ENCODE measurements at places on chromosomes 1 and 21.

DNA sequence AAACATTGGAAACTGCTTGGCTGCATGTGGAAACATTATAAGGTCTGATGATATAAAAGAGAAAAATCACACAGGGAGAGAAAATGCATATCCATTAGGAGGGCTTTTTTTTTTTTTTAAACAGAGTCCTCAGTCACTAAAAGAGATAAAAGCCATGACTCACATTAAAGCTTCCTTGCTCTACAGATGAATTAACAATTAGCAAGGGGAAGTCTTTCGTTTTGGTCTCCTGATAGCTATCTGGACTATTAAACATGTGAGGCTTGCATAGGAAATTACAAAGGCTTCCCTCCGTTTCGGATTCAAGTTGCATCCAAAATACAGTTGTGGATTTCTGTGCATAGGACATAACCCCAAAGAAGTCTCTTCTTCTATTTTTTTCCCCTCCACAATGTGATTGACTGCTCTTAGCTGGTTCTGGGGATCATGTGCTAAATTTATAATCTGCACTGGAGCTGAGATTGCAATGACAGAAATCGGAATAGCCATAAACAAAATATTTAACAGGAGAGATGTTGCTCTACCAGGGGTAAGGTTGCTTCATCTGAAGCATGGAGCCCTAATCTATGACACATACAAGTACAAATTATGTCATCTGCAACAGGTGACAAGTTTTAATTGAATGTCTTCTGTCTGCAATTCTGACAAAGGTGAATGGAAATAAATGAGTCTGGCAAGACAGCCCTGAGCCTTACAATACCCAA is 146.8 kb downstream of the ESRRG start:
- no peak overlapping the region for H3K4me3 ChIP-seq
- H3K36me3 ChIP-seq = no peaks in the 10 kb centered on the region
- DNase-seq = peak; percentile 28
- no peak overlapping the region for H3K27ac ChIP-seq
- H3K27me3 ChIP-seq = no peaks in the 10 kb centered on the region
- no peaks in the 10 kb centered on the region for H3K4me1 ChIP-seq

GRCh38 chr1:231162297-231162969 is 575 bp downstream of the TRIM67 start:
- H3K27ac ChIP-seq = no peak overlapping the region
- peak; percentile 36 for DNase-seq
- peak overlapping the region; percentile 63 for H3K4me3 ChIP-seq

DNA sequence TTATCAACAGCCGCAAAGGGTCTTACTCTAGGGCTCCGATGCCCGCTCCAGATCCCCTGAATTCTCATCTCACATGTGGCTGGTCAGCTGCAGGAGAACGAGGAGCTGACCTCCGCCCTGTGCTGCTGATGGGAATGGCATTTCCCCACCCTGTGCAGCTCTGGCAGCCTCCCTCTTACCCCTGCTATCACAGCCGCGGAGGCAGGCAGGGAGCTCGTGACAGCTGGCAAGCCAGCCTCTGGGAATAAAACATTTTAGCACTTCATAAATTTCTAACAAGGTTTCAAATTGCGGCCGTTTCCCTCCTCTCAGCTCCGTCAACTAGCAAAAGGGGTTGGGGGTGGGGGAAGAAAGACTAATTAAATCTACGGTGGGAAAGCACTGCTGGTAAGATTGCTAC is 81.1 kb downstream of the DSCAM start:
- no peak overlapping the region for H3K4me3 ChIP-seq
- H3K4me1 ChIP-seq = no peaks in the 10 kb centered on the region
- DNase-seq = no peak
- H3K27me3 ChIP-seq = no peaks in the 10 kb centered on the region

GRCh38 chr1:3478187-3478586 is 23.7 kb downstream of the ARHGEF16 start:
- no peaks in the 10 kb centered on the region for H3K36me3 ChIP-seq
- no peak overlapping the region for H3K27ac ChIP-seq
- no peak for DNase-seq
- H3K4me3 ChIP-seq = no peak overlapping the region
- peaks cover 60% of the 10 kb centered on the region for H3K27me3 ChIP-seq
- H3K4me1 ChIP-seq = peaks cover 22% of the 10 kb centered on the region

DNA sequence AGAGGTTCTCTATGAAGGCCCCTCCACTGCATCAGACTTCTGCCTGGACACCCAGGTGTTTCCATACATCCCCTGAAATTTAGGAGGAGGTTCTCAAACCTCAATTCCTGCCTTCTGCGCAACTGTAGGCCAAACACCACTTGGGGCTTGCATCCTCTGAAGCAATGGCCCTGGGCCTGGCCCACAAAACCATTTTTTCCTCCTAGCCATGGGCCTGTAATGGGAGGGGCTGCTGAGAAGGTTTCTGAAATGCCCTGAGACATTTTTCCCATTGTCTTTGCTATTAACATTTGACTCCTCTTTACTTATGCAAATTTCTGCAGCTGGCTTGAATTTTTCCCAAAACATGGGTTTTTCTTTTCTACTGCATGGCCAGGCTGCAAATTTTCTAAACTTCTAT is 37.9 kb upstream of the PTPRC start:
- no peaks in the 10 kb centered on the region for H3K36me3 ChIP-seq
- H3K4me1 ChIP-seq = peaks cover 8% of the 10 kb centered on the region
- no peak overlapping the region for H3K4me3 ChIP-seq
